Activated CD4-positive, alpha-beta T cell treated with anti-CD3 and anti-CD28 coated beads, Interleukin-2, Interleukin-4, amounts not matched to agents 100 ng/mL and 50 ng/mL, durations not matched to agents 16 hours and 8 hours (primary cell): ENCODE measurements at places on chromosomes 3 and 15.

GRCh38 chr15:31013863-31014607, 22.6 kb upstream of the MTMR10 start:
- no peak for DNase-seq

DNA sequence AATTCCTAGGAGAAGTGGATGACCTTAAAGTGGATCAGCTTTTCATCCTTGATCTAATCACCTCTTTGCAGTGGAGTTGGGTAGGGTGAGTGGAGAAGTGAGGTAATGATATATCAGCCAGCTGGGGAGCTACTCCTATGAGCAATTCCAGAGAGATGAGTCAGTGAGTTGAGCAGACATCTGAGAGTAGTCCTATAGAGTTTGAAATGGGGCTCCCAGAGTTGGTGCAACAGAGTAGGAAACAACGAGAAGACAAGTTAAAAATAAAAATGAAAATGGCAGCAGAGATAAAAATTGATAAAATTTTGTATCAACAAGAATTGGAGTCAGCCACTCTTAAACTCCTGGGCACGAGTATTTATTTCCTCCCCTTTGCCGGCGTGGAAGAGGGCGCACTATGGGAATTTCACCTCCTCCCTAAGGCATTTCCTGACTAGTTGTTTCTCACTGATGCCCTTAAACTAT, 150.8 kb upstream of the DPH6 start:
- no peak for DNase-seq

- DNase-seq, result no peak
Observed at GRCh38 chr3:123840961-123841360, 43.2 kb downstream of the MYLK start.

DNA sequence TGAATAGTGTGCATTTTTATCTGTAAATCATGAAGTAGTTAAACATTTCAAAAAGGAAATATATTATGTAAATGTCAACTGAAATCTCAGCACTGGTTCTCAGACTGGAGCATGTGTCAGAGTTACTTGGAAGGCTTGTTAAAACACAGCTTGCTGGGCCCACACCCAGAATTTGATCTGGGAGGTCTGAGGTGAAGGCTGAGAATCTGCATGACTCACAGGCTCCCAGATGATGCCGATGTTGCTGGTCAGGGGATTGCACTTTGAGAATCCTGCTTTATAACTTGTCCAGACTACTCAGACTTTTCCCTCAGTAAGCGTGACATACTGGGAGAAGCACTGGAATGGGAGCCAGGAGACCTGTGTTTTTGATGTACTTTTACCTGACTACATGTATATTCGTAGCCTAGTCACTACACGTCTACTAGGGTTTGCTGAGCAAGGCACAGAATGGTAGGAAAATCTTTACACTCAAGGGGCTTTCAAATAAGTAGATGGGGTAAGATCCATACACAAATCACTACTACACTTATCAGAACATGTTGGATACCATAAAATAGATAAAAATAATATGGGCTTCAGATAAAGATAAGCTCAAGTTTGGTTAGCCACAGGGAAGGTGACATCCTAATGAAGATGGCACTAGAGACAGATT, 77.1 kb upstream of the MEX3B start:
- DNase-seq, result no peak

DNA sequence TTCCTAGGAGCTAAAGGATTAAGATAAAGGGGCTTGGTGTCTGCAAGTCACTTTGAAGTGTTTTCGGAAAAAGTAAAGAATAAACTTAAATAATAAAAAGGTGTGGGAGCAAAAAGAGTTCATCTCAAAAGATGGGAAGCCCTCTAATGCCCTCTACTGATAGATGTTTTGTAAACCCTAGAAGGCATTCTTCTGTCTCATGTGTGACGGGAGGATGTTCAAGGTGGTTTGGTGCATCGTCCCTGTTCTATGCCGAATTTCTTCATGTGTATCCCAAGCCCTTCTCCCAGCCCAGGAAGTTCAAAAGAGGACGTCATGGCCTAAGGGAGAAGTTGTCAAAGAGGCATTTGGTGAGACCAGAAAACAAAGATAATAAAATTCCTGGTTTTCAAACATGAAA, 37.2 kb downstream of the CCK start:
- no peak for DNase-seq
